CD4-positive, alpha-beta T cell treated with Interleukin-17A for 4 hours (primary cell): ENCODE measurements at places on chromosomes 16 and 17.

DNA sequence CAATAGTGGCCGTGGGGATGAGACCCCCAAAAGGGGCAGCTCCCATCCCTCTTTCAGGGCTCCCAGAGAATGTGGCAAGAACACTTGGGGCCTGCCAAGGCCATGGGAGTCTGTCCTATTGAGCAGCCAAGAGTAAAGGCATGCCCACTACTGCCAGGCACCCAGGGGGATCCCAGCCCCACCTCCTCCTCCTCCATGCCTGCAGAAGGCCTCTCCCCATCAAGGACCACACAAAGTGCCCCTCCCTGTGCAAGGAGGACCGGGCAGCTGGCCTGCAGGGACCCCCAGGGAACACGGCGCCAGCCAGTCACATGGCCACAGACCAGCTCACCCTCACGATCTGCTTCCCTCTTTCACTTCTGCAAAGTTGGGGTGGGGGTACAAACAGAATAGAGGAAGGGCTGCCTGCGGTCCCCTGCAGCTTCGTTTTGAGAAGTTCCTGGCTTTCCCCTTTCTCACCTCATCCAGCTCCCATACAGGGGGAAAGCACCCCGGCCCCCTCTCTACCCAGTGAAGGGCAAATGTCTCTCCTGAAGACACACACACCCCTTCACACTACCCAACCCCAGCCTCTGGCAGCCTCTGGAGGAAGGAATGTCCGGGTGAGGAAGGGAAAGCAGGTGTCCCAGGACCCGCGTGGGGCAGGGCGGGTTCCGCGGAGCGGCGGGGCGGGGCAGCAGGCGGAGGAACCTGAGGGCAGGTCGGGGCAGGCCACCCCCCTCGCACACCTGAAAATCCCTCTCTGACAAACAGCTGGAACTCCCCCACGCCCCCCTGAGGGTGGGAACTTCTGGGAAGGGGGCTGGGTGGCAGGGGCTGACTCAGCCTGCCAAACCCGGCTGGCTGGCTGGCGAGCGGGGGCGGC, 2.0 kb downstream of the PPP1R9B start:
- DNase-seq = peak; percentile 74

- no peak for DNase-seq
Measured at GRCh38 chr17:6492892-6493674, 48.8 kb downstream of the PIMREG start.

DNA sequence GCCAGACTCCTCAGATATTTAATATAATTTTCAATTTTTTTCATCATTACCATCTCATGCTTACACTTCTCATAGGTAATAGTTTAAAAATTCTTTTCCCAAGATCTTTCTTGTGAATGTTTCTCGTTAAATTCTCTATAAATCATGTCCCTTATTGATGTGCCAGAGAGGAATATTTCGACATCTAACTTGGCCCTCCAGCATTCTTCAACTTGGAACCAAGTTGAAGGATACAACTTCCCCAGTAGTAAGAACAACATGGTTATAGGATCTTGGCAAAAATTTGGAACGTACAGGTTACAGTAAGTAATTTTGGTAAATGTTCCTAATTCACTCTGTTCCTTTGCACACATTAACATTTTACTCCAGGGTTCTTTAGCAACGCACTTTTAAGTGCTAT, 731.8 kb downstream of the CDH11 start:
- no peak for DNase-seq

DNA sequence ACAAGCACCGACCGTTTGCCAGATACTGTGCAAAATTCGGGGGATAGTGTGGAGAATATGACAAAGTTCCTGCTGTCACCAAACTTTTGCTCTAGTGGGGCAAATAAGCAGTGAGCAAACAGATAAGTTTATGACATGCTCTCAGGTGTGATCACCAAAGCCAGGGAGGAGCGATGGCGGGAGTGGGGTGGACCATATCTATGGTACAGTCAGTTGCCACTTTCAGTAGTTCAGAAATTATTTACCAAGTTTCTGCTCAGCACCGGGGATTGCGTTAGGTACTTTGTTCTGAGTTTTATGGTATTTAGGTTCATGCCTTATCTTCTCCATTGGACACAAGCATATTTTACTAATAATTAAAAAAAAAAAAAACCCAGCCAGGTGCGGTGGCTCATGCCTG, 11.9 kb downstream of the MSI2 start:
- no peak for DNase-seq

GRCh38 chr17:83053739-83054451, 25.5 kb upstream of the METRNL start:
- peak; percentile 17 for DNase-seq

GRCh38 chr17:71063127-71063526, 893.8 kb downstream of the KCNJ2 start:
- no peak for DNase-seq

- DNase-seq = peak; percentile 40
Measured at GRCh38 chr17:7997186-7997585, 5.2 kb upstream of the GUCY2D start.

DNA sequence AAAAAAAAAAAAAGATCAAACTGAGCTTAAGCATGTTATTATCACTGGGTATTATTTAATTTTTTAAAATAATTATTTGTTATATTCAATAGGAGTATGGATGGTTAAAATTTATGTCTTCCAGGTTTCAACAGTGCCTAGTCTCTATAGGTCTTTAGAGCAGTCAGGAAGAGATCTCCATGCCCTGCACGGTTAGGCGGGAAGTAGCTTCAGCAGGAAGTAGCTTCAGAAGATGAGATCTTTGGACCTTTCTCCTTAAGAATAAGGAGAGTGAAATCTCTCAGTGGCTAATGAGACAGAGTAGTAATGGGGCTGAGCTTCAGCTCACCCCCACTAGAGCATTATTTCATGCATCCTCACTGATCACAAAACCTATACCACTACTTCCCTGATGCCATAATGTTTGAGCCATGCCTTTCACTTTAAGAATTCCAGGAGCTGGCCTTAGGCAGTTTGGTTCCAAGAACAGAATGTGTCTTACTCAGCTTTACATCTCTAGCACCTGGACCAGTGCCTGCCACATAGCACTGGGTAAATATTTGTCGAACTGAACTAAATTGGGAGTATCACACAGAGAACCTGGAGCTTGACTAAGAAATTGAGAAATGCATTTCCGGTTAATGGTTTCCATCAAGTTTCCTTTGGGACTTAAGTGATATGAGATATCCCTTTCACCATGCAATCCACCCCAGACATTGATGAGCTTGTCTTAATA, 43.5 kb downstream of the SCPEP1 start:
- no peak for DNase-seq

GRCh38 chr17:81832608-81833159, 407 bp downstream of the MCRIP1 start:
- DNase-seq = no peak

DNA sequence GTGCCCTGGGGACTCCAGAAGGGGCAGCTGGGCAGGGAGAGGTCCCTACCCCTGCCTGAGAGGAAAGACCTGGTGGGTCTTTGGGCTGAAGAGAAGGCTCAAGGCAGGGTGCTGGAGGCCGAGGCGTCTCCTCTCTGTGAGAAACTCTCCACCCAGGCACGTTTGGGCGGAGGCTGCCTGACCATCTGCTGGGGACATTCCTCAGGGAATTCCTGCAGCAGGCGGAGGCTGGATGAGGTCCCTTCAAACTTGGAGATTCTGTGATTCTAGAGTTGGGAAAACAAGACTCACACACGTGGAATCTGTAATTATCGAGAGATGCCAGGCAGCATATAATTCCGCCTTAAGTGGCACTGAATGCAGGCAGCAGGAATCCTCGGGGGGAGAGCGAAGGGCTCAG, 21.1 kb upstream of the PHF12 start:
- DNase-seq = no peak

GRCh38 chr17:50219939-50220465, 18.6 kb upstream of the COL1A1 start:
- no peak for DNase-seq

- no peak for DNase-seq
Measured at GRCh38 chr16:84020353-84020752, 22.2 kb downstream of the SLC38A8 start.

DNA sequence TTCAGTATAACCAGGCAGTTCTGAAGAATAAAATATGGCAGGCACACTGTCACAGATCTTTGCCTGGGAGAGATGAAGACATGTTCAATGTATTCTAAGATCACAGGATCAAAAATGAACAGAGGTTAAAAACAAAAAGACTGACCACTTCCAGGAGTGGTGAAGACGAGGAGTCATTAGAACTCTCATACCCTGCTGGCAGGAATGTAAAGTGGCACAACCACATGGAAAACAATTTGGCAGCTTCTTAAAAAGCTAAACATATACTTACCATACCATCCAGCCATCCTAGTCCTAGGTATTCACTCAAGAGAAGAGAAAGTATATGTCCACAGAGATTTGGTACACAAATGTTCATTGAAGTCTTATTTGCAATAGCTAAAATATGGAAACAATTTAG, 406.3 kb downstream of the NPIPA8 start:
- DNase-seq = no peak

- DNase-seq = no peak
Measured at GRCh38 chr16:58119509-58119845, 9.7 kb downstream of the CFAP20 start.

DNA sequence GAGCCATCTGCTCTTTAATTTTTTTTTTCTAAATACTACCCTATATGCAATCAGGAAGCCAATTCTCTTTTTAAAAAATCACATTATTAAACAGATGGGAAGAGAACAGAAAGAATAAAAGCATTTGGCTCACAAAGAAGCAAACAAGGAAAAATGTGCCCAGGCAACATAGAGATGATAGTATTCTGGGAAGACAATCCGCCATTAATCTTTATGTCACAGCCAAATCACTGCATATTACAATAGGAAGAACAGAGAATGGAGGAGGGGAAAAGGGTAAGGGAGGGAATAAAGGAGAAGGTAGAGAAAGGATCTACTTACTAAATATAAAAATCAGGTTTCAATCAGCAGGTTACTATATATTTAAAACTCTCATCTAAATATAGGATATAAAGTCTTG, 34.3 kb downstream of the STAT5B start:
- DNase-seq = no peak

GRCh38 chr17:37300683-37301082, 75.1 kb upstream of the C17orf78 start:
- DNase-seq = no peak

GRCh38 chr17:81487089-81487486, 25.5 kb downstream of the ACTG1 start:
- DNase-seq = no peak

GRCh38 chr17:66494023-66494803, 191.8 kb downstream of the PRKCA start:
- peak; percentile 14 for DNase-seq

DNA sequence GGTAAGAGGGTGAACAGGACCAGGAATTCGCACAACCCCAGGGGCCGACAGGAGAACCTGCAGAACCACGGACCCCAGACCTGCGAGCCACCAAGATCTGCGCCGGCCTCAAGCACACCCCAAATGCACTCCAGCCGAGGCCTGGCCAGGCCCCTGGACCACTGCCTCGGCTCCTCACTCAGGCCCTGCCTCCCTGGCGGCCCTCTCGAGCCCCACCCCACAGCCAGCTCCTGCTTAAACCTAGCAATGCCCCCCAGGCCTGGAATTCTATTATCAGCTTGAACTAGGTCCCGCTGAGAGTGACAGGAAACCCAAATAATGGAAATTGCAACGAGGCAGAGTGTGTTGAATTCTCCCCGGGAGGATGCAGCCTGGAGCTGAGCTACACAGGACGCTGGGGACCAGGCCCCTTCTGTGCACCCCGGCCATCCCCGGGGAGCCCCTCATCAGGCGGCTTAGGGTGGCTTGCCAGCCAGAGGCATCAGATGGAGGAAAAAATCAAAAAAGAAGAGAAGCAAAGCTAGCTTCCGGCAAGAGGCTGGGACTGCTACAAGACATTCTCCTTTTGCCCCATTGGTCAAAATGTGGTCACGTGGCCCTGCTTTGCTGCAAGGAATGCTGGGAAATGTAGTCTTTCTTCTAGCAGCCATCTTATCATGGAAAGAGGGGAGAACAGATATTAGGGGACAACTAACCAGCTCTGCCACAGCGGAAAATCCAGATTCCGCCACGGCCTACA, 2.4 kb upstream of the ENPP7 start:
- DNase-seq = peak; percentile 86

GRCh38 chr17:76492123-76492988, 8.9 kb downstream of the RHBDF2 start:
- no peak for DNase-seq

- DNase-seq = peak; percentile 46
Measured at GRCh38 chr16:19559242-19559910, 3.9 kb downstream of the VPS35L start.

GRCh38 chr16:68859828-68860227, 16.5 kb downstream of the TANGO6 start:
- no peak for DNase-seq

DNA sequence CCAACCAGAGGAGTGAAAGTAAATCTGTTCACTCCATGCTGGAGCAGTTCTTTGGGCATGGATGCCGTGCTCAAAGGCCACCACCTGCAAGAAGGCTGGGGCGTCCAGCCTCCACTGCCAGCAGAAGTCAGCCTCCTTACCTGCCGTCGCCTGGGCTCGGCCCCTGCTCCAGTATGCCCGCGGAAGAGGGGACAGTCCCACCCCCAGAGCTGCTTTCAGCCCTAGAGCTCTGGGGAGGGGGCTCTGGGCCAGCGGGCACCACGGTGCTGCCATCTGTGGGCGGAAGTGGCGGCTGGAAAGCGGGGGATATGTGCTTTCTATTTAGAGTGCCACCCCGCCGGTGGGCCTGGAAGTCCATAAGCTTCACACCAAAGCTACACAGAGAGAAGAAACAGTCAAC, 75.9 kb downstream of the ARHGAP17 start:
- DNase-seq = no peak

- DNase-seq = no peak
Measured at GRCh38 chr17:44293509-44294226, 14.7 kb upstream of the RUNDC3A start.

DNA sequence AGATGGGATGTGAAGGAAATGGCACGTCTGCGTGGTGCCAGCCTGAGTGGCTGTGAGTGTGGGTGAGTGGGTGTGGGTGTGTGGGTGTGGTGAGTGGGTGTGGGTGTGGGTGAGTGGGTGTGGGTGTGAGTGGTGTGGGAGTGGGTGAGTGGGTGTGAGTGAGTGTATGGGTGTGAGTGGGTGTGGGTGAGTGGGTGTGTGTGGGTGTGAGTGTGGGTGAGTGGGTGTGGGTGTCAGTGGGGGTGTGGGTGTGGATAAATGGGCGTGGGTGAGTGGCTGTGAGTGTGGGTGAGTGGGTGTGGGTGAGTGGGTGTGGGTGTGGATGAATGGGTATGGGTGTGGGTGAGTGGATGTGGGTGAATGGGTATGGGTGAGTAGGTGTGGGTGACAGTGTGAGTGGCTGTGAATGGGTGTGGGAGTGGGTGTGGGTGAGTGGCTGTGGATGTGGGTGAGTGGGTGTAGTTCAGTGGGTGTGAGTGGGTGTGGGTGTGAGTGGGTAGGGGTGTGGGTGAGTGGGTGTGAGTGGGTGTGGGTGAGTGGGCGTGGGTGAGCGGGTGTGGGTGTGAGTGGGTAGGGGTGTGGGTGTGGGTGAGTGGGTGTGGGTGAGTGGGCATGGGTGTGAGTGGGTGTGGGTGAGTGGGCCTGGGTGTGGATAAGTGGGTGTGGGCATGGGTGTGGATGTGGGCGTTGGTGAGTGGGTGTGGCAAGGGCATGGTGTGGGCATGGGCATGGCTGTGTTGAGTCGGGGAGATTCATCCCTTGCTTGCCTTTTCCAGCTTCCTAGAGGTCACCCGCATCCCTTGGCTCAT, 80.8 kb downstream of the ZDHHC7 start:
- DNase-seq = no peak
